ENCODE measurements at places on chromosomes 7 and 10.
A peak's percentile ranks its signal among the peaks of the same experiment; 100 is the strongest.

GRCh38 chr7:114875186-114875585, 46.7 kb upstream of the MDFIC start:
- no peak for DNase-seq

GRCh38 chr10:26412932-26413331, 25.2 kb upstream of the APBB1IP start:
- no peak for DNase-seq

- no peak for DNase-seq
Measured at GRCh38 chr10:71220689-71221540, 8.5 kb downstream of the UNC5B start.

GRCh38 chr7:32658467-32658869, 163.2 kb downstream of the AVL9 start:
- DNase-seq: no peak

- no peak for DNase-seq
Measured at GRCh38 chr7:102834466-102834865, 78.3 kb upstream of the LRRC17 start.

GRCh38 chr10:79933961-79934360, 14.9 kb downstream of the SFTPD start:
- DNase-seq: no peak

DNA sequence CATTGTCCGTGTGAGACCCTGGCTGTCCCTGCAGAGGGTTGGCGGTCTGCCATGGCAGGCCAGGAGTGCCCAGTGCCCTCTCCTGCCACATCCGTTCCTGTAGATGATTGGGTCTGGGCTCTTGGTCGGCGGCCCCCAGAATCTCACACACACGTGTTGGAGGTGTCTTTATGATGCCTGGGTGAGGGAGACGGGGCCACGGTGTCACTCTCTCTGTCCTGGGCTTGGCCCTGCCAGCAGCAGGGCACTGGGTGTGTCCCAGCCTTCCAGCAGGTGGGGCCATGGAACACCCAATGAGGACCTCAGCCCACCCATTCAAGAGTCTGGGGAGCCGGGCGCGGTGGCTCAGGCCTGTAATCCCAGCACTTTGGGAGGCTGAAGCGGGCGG, 30.2 kb downstream of the UNC5B start:
- DNase-seq: no peak

- DNase-seq: no peak
Measured at GRCh38 chr10:111506266-111507034, 429.6 kb downstream of the ADRA2A start.

DNA sequence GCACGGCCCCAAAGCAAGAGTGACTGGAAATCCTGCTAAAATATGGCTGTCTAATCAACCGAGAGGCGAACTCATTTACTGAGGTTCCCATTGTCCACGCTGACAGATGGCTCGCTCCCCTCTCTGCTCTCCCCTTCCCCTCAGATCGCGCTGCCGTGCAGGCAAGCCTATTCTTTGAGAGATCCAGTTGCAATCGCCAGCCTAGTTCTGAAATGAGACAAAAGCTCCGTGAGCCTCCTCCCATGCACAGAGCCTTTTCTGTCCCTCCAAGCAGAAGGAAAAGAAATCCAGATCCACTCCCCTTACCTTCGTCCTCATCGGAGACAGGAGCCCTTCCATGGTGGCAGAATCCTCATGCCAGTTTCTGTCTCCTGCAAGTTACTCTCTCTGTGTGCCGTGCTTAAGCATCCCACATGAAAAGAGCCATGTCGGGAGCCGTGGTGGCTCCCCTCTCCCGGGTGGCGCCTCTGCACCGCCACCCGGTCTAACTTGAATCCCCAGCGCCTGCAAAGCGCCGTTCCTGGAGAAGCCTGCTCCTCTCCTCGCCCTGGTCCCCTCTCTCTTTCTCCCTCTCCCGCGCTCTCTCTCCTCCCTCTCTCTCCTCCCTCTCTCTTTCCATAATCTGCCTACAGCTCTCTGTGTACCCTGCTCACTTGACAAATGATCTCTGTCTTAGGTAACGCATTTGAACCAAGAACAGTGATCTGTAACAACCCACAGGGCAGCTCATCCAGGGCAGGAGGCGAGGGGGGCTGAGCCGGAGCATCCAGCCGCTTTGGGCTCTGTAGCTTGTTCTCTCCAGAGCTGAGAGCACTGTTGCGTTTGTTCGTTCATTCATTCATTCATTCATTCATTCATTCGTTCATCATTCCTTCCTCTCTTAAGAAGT, 156.8 kb downstream of the FRMD4A start:
- DNase-seq: no peak

- no peak for DNase-seq
Measured at GRCh38 chr7:98617960-98618418, 904 bp downstream of the NPTX2 start.

DNA sequence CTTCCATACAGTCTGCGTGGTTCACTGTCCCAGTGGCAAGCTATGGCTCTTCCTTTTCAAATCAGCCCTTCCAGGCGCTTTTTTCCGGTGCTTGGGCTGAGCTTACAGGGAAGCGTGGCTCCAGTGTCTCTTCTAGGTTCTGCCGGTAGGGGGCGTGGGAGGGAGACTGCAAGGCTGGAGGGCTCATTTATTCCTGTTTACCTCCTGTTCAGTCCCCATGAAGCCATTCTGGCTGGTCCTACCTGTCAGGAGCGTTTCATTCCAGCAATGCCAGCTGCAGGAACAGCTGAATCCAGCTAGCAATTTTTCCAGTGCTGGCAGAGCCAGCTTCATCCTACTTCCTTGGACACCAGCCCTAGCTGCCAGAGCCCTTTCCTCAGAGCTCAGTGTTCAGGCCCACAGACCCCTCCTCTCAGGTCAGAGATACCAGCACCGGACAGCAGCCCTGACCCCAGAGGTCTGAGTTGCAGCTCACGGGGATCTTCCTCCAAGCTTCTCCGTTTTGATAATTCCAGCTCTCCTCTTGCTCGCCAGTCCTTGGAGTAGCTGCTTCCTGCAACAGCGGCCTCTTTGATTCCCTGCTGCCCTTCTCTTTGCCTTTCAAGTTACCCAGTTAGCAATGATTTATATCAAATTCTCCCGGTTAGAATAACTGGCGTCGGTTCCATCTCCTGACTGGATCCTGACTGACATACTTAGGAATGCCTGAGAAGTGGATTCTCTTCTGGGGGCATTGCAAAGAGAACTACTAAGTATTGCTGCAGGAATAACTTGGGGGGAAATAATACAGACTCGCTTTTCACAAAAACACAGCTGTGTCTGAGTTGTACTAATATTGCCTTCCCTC, 129.8 kb downstream of the FRMD4A start:
- no peak for DNase-seq

- no peak for DNase-seq
Measured at GRCh38 chr10:63781226-63781625, 260.0 kb downstream of the REEP3 start.

- DNase-seq: no peak
Measured at GRCh38 chr10:92451431-92451830, 122.5 kb downstream of the IDE start.

- peak; percentile 21 for DNase-seq
Measured at GRCh38 chr7:70647801-70648498, 484.0 kb upstream of the GALNT17 start.

GRCh38 chr10:44468525-44468924, 83.6 kb upstream of the CXCL12 start:
- no peak for DNase-seq

- DNase-seq: no peak
Measured at GRCh38 chr7:70734411-70734810, 397.5 kb upstream of the GALNT17 start.

GRCh38 chr7:56099653-56100052, 6.6 kb downstream of the CHCHD2 start:
- DNase-seq: no peak

GRCh38 chr7:55965100-55965470, 700 bp downstream of the NIPSNAP2 start:
- no peak for DNase-seq

GRCh38 chr10:110356628-110357245, 52.0 kb upstream of the SMNDC1 start:
- peak; percentile 27 for DNase-seq

DNA sequence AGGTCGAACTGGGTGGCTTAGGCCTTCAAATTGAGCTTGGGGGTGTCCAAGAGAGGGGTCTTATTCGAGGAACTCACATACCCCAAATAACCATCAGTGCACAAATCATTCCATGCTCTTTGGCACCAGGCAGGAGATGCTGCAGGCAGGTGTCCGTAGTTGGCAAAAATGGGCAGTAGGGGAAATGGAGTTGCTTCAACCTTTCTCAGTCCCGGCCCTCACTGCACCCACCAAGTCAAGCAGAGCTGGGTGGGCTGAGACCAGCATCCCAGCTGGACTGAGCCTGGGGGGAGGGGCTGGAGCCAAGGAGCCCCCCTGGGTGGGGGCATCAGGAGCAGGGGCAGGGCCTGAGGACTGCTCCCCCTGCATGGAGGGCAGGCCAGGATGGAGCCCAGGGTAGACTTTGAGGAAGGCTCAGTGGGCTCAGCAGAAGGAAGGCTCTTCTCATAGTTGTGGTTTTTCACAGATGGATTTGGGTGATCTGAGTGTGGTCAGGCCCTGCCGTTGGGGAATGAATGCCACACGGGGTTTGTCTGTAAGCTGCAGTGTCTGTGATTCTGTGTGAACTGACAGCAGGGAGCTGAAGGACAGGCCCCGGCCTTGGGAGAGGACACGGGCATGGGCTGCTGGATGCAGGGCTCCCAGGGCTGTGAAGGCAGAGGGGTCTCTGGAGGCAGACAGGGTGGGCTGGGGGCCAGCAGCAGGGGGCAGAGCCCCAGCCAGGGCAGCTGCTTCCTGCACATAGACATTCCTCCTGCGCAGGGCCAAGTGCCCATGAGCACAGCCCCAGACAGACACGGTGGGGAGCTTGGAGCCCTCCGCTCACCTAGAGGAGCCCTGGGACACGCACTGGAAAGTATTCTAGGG, 144.5 kb downstream of the ADCY1 start:
- DNase-seq: no peak

DNA sequence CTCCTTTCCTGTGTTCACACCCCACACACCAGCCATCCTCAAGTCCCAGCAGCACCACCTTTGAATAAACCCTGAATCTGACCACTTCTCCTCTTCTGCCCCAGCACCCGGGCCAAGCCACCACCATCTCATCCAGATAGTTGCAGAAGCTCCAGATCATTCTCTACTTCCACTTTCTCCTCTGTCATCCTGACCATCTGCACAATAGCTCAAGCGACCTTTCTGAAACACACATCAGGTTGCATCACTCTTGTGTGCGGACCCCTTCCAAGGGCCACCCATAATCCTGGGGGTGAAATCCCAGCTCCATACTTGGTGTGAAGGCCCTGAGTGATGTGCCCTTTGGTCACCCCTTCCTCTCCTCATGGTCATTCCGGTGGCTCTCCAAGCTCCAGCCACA, 187.4 kb upstream of the GALNT17 start:
- DNase-seq: no peak

GRCh38 chr10:49375611-49376010, 20.3 kb downstream of the DRGX start:
- DNase-seq: no peak

DNA sequence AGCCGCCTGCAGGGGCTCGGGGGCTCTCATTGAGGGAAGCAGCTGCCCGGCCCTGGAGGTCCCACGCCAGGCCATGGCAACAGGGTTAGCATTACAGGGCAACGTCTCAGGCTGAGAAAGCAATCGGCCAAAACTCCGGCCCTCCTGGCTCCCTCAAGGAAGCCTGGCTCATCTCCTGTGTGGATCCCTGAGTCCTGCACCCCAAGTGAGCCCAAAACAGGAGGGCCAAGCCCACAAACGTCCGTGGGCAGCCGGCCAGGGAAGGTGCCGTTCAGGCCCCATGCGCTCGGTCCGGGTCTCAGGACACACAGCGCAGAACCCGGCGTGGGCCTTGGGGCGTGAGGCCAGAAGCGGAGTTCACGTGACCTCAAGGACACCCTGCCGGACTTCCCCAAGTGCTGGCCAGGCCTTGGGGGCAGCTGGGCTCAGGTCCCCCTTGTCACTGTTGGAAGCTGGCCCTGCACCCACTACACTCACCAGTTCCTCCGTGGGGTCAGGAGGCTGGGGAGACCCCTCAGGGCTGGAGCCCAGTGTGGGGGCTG, 8.0 kb upstream of the PWWP2B start:
- DNase-seq: no peak

DNA sequence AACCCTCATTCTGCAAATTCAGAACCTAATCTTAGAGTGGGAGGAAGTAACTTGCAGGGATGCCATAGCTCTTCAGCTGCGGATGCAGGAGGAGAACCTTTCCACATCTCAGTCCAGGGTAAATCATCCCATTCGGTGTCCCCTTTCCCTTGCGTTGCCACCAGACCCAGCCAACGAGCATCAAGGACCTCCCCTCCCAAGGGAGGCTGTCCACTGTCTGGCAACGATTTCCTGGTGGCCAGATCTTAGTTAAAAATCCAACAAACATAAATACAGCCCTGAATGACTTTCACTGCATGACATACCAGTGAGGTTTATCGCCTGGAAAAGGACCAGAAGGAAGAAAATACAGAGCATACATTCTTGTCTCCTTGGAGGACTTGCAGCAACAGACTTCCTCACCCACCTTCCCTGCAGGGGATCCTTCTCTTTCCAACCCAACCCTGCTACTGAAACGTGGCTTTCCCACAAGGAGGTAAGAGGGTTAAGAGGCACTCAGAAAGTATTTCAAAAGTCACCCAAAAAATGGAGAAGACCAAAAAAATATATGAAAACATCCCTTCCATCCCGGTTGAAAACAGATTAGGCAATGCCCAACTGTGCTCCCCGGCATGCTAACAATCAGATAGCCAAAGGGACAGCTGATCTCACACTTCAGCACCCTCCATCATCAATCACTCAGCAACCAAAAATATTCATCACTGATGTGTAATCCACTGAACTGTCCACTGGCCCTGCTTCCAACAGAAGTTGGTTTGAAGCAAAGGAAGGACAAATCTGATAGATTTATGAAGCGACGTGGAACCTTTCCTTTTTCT, 206.6 kb downstream of the TNS3 start:
- DNase-seq: no peak

DNA sequence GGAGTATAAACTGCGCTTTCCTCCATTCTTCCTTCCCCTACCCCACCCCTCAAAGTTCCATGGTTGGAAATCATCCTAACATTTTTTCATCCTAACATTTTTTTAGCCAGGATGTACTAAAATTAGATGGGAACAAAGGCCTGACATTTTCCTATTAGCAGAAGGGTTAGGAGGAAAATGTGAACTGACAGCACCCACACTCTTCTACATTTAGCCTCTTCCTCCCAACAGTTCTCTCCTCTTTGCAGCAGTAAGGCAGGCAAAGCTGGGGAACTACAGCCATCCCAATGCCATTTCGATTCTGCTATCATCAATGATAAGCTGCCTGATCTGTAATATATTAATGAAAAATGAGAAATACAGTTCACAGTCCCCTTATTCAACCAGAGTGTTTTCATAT, 11.4 kb upstream of the FAM53B start:
- no peak for DNase-seq

GRCh38 chr7:55521917-55522902, 50.1 kb downstream of the VOPP1 start:
- DNase-seq: no peak

DNA sequence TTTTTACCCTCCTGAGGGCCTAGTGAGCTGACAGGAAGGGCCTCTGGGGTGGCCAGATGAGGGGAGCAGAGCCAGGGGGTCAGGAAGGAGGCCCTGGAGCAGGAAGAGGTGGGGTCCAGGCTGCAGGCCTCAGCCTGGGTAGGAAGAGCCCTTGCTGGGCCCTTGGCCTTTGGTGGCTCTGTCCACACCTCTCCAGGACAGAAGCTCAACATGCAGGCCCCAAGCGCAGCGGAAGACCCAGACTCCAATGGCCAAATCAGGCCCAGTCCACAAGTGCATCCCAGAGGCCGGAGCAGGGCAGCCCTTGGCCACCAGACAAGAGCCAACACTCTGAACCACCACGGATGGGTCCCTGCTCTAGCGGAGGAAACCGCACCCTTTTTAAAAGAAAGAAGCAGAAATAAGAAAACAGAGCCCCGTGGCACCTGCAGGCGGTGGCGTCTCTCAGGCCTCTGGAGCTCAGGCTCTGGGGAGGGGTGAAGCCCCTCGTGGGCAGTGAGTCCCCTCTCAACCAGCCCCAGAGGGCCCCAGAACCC, 52.8 kb downstream of the FOXL3 start:
- DNase-seq: no peak
